Aorta (tissue), 5 donors: ENCODE measurements at places on chromosomes 4 and X. TPM values are rescaled to one million over a fixed set of nuclear protein-coding genes. Genes with fewer than 3 reads are reported as not detected.

Gene LRCH2
- 2.6 TPM for polyA plus RNA-seq

Gene NDP
- polyA plus RNA-seq: 0.31 TPM

Gene EVC2
- 2.1 TPM for polyA plus RNA-seq

Gene CCSER1
- 2.0 TPM for polyA plus RNA-seq

Gene GLOD5
- not detected for polyA plus RNA-seq

Gene DGAT2L6
- polyA plus RNA-seq: not detected

Gene FBXW7
- 6.5 TPM for polyA plus RNA-seq

Gene SCML1
- polyA plus RNA-seq: 14.1 TPM

Gene TBL1X
- 8.9 TPM for polyA plus RNA-seq

Gene PAGE5
- not detected for polyA plus RNA-seq

Gene SLC9B1
- polyA plus RNA-seq: not detected

Gene RHOH
- 3.3 TPM for polyA plus RNA-seq

Gene HAUS7
- 686 TPM for polyA plus RNA-seq

Gene PCDH10
- 5.0 TPM for polyA plus RNA-seq

Gene TMEM156
- polyA plus RNA-seq: 0.05 TPM

Gene TEX13D
- polyA plus RNA-seq: not detected

Gene CLDN22
- not detected for polyA plus RNA-seq

Gene CHRNA9
- polyA plus RNA-seq: not detected

Gene TAF9B
- 13.9 TPM for polyA plus RNA-seq

Gene TLR1
- polyA plus RNA-seq: 4.5 TPM

Gene NPY5R
- polyA plus RNA-seq: 15.5 TPM

Gene LONRF3
- 3.7 TPM for polyA plus RNA-seq

Gene SYTL4
- polyA plus RNA-seq: 3.6 TPM

Gene HMGN5
- 46.5 TPM for polyA plus RNA-seq

Gene CFAP99
- polyA plus RNA-seq: not detected

Gene GAGE12J
- not detected for polyA plus RNA-seq

Gene GPR78
- polyA plus RNA-seq: not detected

Gene TCEAL6
- 2.3 TPM for polyA plus RNA-seq

Gene CSAG1
- polyA plus RNA-seq: not detected

Gene HOPX
- polyA plus RNA-seq: 0.51 TPM

Gene STBD1
- 11.9 TPM for polyA plus RNA-seq

Gene SLC16A2
- 11.1 TPM for polyA plus RNA-seq

Gene HTRA3
- 5.2 TPM for polyA plus RNA-seq

Gene IL3RA
- polyA plus RNA-seq: 0.95 TPM

Gene DDX60
- 7.2 TPM for polyA plus RNA-seq

Gene GSX2
- polyA plus RNA-seq: not detected

Gene XAGE1A
- not detected for polyA plus RNA-seq

Gene EREG
- not detected for polyA plus RNA-seq

Gene USP26
- polyA plus RNA-seq: not detected
